Retina (tissue), 1 donor: ENCODE measurements at places on chromosomes 12 and 14.
A peak's percentile ranks its signal among the peaks of the same experiment; 100 is the strongest.

DNA sequence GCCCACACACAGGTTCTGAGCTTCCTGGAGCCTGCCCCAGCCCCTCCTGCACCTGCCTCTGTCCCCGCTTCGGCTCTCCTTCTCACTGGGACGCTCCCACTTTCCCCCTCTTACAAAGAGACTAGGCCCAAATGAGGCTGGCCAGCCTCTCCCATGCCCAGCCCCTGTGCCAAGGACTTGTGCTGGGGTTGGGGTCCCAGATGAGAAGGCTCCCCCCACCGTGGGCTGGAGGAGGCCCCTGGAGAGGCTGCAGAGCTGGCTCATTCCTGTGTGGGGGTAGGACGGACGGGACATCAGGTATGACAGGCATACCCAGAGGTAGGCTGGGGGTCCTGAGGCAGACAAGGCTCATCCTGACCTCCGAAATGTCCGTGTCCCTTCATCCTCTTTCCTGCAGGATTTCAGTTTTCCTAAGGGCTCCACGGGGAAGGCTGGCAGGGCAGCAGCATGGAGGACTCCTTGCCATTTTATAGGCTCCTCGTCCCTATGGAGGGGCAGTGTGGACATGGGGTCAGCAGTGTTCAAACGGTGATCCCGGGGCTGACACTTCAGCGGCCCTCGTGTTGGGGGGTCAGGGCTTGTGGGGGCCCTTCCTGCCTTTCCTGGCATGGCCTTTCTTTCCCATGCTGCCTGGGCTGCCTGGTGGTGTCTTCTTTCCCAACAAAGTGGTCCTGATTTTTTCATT is 49.1 kb upstream of the MEG3 start:
- DNase-seq, result no peak

DNA sequence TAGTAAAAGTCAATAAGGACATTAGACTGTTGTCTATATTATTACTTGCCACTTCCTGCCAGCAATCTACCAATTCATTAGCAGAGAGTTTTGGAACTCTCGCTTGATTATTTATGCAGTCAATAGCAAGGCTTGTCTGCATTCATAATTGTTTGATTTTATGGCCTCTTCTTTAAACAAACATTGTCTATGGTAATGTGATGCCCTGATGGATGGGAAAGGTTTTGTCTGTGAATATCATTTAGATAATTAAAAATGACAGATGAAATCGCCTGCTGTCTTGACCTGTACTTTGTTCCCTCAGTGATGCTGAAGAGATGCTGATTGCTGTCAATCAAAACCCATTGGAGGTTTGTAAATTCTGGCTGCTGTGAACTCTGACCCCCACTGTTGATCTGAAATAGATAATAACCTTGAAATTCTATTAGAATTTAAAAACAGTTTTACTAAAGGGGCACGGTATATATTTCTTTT is 455.3 kb downstream of the NPAS3 start:
- peak; percentile 38 for DNase-seq

DNA sequence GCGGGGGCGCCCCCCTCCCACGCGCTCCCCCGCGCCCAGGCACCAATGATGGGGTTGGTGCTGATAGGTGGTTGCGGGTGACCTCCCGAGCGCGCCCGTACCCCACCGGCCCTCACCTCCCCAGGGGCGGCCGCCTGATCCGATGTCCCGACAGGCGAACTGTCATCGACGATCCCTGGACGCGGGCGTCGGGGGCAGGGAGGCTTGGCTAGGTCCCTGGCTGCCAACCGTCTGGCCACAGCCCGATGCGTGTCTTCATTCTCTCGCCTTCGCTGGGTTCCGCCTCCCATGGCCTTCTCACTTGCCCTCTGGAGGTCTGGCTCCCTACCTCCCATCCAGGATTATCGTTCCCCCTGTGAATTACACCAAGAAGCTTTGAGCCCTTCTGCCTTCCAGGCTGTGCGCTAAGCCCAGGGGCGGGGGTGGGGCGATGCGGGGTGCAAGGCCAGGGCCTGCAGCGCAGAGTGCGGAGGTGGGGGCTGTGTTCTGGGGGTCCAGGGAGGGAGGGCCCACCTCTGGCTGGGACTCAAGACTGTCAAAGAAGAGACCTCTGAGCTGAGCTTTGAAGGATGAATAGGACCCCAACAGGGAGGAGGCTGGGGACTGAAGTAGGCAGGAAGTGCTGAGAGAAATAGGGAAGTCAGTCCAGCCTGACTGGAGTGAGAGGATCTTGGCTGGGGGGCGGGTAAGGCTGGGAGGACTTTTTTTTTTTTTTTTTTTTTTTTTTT is 7.7 kb upstream of the RACGAP1 start:
- DNase-seq, result peak; percentile 58

- no peak for DNase-seq
These were observed 203.1 kb downstream of the AEBP2 start for GRCh38 chr12:19642345-19642744.

DNA sequence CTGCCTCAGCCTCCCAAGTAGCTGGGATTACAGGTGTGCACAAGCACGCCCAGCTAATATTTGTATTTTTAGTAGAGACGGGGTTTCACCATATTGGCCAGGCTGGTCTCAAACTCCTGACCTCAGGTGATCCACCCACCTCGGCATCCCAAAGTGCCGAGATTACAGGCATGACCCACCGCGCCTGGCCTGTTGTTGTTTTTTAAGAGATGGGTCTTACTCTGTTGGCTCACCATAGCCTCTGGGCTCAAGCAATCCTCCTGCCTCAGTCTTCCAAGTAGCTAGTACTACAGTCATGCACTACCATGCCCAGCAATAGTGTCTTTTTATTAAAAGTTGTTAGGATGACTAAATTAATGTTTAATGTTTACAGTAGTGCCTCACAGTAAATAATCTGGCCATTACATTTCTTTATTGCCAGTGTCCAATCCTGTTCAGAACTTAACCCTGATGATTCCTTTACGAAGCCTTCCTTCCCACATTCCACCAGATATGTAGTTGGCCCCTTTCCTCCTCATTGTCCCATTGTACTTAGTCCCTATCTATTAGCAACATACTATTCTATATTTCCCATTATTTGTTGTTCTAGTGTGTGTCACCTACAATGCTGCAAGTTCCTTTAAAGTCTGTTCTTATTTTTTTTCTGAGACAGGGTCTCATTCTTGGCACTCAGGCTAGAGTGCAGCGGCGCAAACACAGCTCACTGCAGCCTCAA is 8.8 kb upstream of the SMARCC2 start:
- no peak for DNase-seq

- DNase-seq, result no peak
These were observed 757.7 kb upstream of the TMEM132C start for GRCh38 chr12:127509066-127509778.

DNA sequence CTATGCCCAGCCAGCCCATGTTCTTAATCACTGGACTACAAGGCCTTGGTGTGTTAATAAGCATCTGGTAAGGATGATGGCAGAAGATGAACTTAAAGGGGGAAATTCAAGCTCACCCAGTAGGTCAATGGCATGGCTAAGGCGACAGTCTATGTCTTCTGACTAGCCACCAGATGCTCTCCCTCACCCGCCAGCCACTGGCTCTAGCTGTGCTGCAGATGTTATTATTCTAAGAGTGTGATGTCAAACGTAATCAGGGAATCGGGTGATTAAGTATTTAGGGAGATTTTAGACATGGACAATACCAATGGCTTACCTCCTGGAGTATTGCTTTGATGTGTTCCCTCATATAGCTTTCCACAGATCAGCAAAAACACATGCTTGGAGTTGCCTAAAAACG is 39.2 kb upstream of the MAX start:
- no peak for DNase-seq

GRCh38 chr12:120998435-120998834 is 17.9 kb downstream of the C12orf43 start:
- DNase-seq, result no peak

DNA sequence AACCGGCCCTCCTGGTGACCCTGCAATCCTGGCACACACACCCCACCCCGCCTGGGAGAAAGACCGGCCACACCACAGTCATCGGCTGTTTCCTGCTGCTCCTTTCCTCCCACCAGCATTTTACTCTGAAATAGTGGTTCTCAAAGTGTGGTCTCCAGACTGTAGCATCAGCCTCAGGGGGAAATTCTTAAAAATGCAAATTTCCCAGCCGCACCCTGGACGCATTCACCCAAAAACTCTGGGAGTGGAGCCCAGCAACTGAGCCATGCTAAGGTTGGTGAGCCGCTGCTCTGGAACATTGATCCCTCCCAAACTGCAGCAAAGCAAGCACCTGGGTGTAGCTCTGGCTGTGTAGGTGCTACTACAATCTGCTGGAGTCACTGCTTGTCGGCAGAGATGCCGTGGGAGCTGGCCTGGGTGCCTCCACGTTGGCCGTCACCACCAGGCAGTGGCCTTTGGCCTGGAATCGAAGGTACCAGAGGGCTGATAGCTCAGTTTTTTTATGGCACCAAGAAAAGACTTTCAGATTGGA is 38.4 kb upstream of the BCL2L14 start:
- DNase-seq, result no peak

DNA sequence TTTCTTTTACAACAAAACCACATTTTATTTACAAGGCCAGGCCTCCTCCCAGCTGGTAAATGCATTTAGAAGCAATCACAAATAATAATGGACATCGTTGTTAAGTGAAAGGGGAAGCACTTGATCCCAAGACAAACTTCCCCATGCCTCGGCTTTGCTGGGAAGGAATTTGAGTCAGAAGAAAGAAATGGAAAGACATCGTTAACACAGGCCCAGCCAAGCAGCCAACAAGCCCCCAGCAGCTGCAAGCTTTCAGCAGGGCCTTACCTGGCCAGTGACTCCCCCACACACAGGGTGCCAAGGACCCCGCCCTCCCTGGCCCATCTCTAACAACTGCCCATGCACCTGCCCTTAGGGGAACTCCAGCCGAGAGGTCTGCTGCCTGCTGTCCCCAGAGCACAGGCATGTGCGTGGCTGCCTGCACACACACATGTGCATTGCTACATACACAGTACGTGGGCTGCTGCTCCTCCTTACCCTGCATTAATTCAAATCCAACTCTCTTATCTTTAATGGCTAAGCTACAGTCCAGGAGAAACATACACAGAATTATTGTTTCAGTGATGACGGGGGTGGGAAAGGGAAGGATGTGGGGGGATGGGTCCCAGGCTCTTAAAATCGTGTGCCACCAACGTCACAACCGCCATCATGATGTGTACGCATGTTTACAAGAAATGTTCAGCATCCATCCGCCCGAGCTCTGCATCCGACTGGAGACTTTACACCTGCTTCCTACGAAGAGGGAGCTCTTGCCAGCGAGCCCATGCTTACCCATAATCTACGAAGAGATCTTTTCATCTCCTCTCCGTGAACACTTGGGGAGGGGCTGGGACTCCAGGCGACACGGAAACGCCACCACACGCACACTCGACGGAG is 9.8 kb downstream of the BCL11B start:
- peak; percentile 57 for DNase-seq

- no peak for DNase-seq
These were observed 26.9 kb downstream of the BCL11B start for GRCh38 chr14:99244941-99245563.

GRCh38 chr14:85728476-85729065 is 198.6 kb downstream of the FLRT2 start:
- no peak for DNase-seq

- no peak for DNase-seq
These were observed 2.7 kb upstream of the ASPG start for GRCh38 chr14:104082807-104083206.

- DNase-seq, result no peak
These were observed 131.3 kb upstream of the HIF1A start for GRCh38 chr14:61563880-61564617.

DNA sequence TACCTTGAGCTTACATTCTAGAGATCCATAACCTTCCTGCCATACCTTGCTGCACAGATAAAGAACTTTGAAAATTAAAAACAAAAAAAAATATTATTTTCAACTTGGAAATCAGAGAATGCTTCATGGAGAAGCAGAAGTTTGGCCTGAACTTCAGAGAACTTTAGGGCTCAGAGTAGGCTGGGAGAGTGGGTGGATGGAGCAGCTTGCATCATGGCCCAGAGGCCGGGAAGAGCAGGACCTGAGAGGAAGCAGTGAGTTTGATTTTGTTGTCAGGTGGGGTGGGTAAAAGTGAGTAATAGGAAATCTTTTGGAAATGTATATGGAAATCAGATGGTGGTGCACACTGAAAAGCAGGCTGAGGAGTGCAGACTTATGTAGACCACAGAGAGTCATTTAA is 228.5 kb upstream of the KRR1 start:
- no peak for DNase-seq

GRCh38 chr12:76266797-76267196 is 81.4 kb downstream of the BBS10 start:
- no peak for DNase-seq

DNA sequence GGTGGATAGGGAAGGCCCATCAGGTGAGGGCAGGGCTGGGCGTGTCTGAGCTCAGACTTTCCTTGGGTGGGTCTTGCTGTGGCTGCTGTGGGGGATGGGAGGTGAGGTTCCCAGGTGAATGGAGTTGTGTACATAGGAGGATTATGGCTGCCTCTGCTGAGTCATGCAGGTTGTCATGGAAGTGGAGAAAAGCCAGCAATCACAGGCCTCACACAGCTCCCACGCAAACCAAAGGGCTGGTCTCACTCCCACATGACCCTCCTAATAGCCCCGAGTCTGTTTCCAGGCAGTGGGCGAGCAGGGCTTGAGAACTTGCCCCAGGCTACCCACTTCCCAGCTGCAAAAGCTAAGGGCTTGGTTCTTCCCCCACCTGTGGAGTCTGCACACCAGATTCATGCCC is 149.5 kb downstream of the IPO8 start:
- no peak for DNase-seq

DNA sequence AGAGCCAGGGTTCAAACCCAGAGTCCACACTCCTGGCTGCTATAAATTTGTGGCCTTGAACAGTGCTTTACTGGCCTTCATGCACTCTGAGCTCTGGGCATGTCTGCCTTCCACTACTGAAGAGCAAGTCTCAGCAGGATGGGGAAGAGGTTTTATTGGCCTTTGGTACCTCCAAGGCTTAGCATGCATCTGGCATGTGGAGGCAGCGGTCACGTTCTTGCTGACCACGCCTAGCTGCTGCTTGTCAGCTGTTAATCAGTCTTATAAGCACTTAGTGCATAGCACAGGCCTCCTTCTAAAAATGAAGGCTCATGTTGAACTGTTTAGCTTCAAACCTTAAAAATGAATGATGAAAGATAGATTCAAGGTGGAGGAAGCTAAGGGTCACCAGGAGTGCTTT is 177.5 kb downstream of the PELI2 start:
- no peak for DNase-seq

DNA sequence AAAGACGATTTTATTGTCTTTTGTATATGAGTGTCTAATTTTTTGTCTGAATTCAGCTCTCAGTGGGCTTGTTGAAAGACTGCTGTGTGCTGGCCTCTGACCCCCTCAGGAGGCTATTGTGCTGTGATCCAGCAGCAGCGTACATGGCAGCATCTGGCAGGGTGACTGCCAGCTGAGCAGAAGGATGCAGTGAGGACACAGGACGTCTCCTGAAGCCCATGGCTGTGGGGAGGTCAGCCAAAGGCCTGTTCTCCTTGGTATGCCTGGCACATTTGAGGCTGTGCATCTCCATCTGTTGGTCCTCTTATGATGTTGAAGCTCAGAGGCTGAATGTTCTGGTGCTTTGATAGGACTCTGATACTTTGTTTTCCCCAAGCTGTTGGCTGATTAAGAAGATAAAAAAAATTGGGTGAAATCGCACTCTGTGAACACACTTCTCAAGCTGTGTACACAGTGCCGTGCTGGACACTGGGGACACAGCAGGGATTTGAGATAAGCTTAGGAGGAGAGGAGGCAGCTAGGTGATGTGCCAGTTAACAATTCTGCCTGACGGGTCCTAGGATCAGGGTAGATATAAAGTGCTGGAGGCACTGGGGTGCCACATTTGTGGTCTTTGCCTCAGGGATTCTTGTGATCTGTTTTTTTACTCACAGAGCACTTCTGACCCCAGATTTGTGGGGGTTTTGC is 37.5 kb downstream of the EID3 start:
- peak; percentile 10 for DNase-seq
